Activated naive CD4-positive, alpha-beta T cell treated with Interleukin-2 at 50 U/mL for 16 hours (primary cell): ENCODE measurements at places on chromosomes 4 and X.

GRCh38 chr4:168318266-168318895, at the start of gene DDX60:
DDX60 (minus strand) TSS chr4:168318752; CDS start chr4:168311259, 7,493 bp downstream.
- DNase-seq: peak; percentile 83

GRCh38 chr4:147017081-147017480, 71.4 kb upstream of the TTC29 start:
- DNase-seq: no peak

DNA sequence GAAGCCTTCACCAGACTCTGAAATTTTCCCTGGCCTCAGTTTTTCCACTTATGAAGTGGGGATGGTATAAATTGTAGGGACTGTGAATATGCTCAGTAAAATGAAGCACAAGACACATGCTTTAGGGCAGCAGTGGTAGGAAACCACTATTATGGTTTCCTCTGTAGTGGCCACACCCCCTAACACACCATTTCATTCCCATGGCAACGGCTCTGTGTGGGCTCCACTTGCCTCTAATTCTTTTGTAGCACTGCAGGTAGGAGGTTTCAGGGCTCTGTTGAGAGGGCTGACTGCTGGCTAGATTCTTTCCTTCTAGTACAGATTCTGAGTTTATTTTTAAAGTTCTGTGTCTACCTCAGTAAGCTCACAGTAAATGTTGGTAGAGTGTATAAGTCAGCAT, 3.5 kb upstream of the VMA21 start:
- peak; percentile 68 for DNase-seq

DNA sequence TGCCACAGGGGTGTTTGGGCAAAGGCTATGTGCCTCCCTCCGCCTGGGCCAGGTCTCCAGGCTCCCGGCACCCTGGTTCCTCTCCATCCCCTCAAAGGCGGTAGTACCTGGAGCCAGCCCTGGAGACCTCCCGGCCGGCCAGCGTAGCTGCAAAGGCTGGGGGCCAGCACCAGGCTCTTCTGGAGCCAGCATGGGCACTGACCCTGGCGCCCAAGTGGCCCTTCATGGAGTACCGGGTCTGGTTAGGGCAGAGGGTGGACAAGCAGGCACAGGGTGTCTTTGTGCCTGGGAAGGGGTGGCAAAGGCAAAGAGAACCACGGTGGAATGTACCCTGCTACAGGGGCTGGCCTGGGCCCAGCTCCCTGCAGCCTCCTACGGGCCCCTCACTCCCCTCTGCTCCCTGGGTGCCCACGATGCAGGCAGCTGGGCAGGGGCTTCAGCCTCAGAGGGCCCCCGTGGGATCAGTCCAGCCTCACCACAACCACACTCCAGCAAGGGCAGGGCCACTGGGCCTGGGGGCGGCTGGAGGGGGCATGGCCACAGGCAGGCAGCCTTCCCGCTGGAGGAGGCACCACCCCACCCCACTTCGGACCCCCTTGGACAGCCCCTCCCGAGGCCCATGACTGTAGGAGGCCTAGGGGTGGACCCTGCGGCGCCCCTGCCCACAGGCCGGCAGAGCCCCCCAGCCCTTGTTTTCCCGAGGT, 112.9 kb upstream of the NKX1-1 start:
- no peak for DNase-seq

DNA sequence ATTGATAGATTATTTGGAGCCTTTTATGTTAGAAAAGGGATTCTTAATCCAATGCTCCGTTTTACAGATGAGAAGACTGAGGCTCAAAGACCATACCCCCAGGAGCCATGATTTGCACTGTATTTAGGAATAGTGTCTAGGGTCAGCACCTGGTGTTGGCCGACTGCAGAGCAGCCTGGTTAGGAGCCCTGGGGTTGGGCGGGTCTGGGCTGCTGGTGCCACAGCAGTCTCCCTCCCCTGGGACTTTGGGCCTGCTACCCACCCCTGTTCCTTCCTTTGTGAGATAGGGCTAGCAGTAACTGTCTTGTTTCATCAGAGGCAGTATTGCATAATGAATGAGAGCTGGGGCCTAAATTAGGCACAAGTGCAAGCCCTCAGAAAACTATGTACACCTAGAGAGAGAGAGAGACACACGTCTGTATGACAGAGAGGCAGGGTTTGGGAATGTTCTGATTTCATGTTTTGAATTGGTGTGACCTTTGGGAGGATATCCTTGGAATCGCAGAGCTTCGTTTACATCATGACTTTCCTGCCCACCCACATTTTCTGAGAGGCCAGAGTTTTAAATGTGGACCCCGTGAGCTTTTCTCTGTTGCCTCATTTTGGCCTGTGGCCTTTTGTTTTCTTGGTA, 111.7 kb downstream of the PTTG2 start:
- no peak for DNase-seq
